ENCODE measurements at places on chromosomes 4 and X.

GRCh38 chrX:132022967-132023895 lies at the start of gene STK26:
Gene STK26 (plus strand): TSS chrX:132023302. CDS start chrX:132023618, 316 bp downstream.
- peak; percentile 68 for DNase-seq

DNA sequence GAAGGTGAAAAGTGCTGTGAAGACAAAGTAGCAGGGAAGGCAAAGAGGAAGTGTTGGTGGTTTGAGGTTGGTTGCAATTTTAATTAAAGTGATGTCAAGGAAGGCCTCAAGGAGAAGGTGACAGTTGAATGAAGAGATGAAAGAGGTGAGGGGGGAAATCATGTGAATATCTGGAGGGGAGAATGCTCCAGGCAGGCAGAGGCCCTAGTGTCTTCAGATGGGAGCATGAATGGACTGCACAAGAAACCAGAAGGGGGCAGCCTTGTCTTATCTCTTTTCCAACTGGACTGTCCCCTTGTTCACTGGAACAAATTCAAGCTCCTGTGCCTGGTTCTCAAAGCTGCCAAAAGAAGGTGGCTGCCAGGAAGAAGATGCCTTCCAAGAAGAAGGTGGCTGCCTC lies 68.4 kb downstream of the MAOB start:
- no peak for DNase-seq

GRCh38 chrX:7111518-7111917 lies 36.0 kb upstream of the STS start:
- no peak for DNase-seq

DNA sequence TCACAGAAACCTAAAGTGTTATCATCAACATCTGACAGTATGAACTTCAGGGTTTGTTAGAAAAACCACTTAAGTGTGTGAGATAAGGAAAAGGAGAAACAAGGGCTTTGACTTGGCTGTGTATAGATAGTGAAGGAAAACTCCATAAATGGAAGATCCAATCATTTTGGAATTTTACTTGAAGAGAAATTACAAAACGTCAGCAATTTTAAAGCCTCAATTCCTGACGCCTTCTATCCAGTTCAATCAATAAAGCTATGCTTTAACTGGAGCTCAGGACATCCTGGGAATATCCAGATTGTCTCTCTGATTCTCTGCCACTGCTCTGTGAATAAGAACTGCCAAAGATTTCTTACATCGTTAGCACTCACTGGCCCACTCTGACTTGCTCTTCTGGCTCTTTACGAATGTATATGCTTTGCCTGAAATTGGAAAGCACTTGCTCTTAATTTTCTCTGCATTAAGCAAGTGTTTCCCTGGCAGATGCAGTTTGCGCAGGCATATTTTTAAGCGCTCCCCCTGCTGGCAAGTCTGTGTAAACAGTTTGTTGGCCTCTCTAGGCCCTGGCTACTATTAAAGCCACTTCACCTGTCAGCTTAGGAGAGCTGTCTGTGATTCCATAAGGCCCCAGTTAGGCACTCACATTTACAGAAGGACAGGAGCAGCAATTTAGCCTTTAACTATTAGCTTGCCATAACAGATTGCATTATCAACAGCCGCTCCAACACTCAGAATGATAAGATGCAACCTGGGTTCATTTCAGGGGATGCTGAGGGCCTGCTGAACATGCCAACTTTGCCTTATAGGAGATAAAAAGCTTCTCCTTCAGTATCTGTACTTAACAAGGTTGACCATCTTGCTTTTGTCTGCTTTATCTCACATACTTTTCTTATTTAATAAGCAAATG lies 251.4 kb upstream of the DDX53 start:
- DNase-seq: no peak

GRCh38 chrX:42565739-42566138 lies 212.2 kb downstream of the PPP1R2C start:
- DNase-seq: no peak

DNA sequence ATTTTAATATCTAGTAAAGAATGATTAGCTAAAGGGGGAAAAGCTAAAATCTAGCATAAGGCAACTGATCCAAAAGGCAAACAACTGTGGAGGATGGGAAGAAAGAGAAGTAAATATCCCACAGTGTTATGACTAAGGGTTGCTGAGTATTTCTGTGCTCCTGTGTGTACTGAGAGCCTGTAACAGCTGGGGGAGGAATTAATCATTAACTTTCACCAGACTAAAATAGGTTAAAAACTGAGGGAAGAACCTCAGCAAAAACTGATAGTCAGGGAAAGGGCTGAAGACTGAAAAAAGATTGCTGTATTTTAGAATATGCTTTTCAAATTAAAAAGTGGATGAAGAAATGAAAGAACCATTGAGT lies 365.9 kb downstream of the CXXC4 start:
- no peak for DNase-seq

DNA sequence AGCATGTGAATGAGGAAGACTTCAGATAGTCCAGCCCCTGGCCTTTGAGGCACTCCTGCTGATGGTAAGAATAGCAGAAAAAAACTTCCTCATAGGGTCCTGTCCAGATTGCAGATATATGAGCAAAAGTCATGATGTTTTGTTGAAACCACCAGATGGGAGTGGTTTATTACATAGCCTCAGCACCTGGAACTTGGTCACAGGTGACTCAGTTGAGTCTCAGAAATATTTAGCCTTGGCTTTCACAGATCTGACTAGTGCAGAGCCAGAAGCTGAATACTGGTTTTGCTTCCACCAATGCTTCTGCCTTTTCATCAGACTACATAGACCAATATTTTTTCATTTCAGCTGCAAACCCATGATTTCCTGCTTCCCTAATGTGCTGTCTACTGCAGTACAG lies 994.9 kb upstream of the SLIT2 start:
- DNase-seq: no peak

GRCh38 chr4:26866781-26867180 lies 6.1 kb downstream of the STIM2 start:
- no peak for DNase-seq

- DNase-seq: no peak
Observed at GRCh38 chr4:54513204-54513603, 144.6 kb upstream of the KIT start.

DNA sequence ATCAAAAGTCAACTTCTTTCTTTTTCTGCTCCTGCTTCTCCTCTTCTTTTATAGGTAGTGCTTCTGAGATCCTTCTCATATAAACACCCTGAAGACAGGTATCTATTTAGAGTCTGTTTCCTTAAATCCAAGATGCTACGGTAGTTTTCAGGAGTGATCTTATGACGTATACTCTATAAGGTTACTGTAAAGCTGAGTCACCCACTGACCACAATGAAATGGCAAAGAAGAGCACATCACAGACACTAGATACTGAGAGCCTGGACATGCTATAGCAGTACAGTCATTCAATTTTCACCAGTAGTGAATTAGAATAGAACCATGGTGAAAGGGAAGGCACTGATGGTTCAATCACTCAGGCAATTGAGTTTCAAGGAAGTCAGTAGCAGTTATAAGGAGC lies 412.5 kb downstream of the ADAM29 start:
- no peak for DNase-seq

DNA sequence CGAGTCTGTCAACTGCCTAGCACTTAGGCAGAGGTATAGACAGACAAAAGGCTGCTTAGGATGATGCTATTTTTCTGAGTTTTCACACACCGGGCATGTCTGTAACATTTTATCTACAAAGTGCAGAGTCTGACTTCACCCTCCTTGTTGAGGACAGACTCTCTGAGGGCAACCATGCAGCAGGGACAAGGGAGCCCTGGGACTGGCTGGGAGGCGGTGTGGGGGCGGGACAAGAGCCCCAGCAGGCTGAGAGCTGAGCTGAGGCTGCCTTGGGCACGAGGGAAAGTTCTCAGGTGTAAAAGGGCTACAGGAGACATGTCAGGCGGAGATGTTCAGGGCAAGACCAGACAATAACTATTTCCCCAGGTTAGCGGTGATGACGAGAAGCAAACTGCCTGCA lies 81.6 kb downstream of the GATB start:
- DNase-seq: no peak

GRCh38 chrX:109890910-109891502 lies 111.9 kb upstream of the TMEM164 start:
- DNase-seq: no peak

GRCh38 chr4:89164400-89164799 lies 53.1 kb downstream of the TIGD2 start:
- no peak for DNase-seq

- no peak for DNase-seq
Observed at GRCh38 chr4:158201322-158201721, 9.0 kb upstream of the TMEM144 start.

- no peak for DNase-seq
Observed at GRCh38 chr4:141328560-141329173, 108.0 kb downstream of the ZNF330 start.

- DNase-seq: no peak
Observed at GRCh38 chrX:11960031-11960430, 178.2 kb upstream of the FRMPD4 start.

- DNase-seq: no peak
Observed at GRCh38 chr4:110587666-110588285, 35.1 kb downstream of the PITX2 start.

GRCh38 chr4:152590179-152591031 lies 54.5 kb upstream of the FBXW7 start:
- peak; percentile 74 for DNase-seq

DNA sequence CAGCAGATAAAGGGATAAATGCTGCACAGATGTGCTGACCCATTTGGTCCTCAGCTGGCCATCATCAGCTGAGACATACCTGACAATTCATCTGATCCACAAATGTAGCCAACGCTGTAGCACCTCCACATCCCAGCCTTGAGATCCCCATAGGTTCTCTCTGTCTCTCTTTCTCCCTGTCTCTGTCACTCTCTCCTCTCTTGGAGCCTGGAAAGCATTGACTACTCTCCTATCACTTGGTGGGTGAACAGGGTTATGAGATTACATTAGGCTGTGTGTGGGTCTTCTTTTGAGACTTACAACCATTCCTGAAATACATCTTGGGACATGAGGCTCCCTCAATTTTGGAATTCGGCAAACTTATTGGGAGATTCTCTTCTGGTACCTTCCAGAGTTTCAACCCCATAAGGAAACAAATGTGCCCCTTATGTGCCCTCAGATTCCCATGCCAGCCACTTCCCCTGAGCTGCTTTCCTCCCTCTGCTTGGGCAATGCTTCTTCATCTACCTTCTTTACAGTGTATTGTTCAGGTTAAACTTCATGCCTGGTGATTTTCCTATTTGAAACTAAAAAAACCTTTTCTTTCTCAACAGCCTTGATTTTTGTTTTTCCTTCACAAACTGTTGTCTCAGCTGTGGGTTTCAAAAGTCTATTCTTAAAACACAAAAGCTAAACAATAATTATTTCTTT lies 29.1 kb upstream of the FGF2 start:
- DNase-seq: no peak

DNA sequence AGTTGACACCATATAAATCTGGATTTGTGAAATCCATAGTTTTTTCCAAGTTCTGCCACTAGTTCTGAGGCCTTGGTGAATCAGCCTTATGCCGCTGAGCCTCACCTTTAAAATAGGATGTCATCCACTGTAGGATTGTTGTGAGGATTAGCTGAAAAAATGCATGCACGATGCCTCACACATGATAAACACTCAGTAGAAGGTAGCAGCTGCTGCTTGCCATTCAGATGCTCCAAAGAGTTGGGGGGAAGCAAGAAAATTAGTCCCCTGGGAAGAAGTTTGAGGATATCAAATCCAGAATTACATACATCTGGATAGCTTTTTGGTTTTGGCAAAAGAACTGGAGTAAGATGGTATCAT lies 7.4 kb downstream of the MMAA start:
- no peak for DNase-seq

DNA sequence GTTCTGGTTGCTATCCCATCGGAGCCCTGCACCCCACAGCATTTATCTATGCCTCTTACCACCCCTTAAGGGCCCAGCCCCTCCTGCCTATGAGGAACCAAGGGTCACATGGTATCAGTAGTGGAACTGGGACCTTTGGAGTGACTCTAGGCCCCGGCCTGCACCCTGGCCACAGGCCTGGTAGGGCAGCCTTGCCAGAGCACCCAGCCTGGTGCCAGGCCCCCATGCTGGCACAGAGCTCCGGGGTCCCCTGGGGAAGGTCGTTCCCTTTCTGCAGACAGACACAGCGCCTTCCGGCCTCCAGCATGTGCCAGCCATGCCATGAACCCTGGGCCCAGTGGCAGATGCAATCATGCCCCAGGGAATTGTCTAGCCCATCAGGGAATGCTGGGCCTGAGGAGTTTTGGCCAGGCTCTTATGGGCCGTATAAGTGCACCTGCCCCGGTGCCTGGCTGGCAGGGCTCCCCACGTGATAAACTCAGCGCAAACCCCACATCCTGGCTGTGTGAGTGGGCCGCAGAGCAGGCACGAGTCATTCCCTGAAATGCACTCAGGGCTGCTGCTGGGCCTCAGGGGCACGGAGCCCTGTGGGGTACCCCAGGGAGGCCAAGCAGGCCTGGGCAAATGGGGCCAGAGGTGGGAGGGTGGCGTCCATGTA lies 19.8 kb upstream of the ADD1 start:
- DNase-seq: peak; percentile 51

DNA sequence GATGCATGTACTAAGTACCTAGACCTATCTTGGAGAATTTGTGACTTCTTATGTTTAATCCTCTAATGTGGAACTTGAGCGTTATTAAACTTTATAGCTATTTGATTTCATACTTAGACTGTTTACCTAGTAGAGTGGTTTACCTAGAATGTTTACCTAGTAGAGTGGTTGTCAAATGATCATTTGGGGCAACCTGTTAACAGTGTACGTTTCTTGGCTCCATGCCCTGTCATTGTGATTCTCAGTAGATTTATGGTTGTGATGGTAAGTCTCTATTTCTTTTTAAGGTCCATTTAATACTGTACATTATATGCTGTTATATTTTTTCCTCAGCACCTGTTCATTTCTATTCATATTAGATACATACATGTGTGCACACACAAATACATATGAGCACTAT lies 233.0 kb upstream of the MAD2L1 start:
- DNase-seq: no peak

GRCh38 chr4:26360864-26361263 lies 40.0 kb downstream of the RBPJ start:
- DNase-seq: no peak

GRCh38 chr4:139559687-139560086 lies 3.7 kb upstream of the SETD7 start:
- DNase-seq: no peak

DNA sequence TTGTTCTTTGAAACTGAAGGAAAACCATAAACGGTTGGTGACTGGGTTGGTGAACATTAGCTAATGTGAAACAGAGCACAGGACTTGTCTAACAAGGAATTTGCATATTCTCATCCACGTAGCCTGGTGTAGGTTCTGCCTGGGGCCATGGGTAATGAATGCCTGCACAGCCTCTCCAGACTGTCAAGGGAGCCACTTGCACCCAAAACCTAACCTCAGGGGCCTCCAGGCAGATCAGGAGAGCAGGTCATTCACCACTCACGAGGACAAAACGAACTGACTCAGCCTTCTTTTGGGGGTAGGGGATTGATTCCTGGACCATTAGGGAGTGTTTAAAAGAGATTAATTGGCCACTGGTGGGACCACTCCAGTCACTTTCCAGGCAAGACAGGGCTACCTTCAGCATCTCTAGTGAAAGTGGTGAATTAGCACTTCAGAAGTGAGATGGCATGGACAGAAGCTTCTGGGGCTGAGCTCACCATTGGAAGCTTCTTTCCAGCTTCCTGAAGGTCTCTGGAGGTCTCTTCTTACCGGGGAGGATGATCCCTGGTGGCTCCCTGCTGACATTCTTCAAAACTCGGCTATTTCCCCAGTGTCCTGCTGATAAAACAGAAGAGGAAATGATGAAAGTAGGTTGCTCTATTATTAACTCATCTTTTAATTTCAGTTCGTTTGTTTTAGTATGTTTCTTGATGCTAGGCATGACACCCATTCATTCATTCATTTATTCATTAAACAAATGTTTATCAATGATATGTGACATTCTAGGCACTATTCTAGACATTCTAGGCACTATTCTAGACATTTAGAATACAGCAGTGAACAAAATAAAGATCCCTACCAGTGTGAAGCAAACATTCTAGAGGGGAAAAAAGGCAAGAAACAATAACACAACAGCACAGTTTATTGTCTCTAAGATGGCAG lies 104.5 kb upstream of the LNX1 start:
- no peak for DNase-seq

Measured in RWPE2 (cell line).